ENCODE measurements at places on chromosomes 5 and 9.

GRCh38 chr5:117496801-117497200 lies 922.2 kb upstream of the SEMA6A start:
- DNase-seq, result no peak

GRCh38 chr5:139124774-139125520 lies 73.2 kb downstream of the SIL1 start:
- DNase-seq, result no peak

DNA sequence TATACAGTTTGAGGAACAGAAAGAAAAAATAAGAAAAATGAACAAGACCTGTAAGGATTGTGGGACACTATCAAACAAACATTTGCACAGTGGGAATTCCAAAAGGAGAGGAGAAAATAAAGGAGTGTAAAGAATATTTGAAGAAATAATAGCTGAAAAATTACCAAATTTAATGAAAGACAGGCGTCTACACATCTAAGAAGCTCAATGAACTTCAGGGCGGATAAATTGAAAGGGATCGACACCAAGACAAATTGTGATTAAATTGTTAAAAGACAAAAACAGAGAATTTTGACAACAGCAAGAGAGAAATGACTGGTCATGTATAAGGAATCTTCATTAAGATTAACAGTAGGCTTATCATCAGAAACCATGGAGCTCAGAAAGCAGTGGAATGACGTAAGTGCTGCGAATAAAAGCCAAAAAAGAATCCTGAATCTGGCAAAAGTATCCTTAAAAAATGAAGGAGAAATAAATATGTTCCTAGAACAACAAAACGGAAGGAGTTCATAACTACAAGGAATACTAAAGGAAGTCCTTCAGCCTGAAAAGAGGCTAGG lies 3.5 kb upstream of the SLC38A9 start:
- DNase-seq, result no peak

- no peak for DNase-seq
These were observed 601.0 kb downstream of the TLE1 start for GRCh38 chr9:81088341-81088740.

DNA sequence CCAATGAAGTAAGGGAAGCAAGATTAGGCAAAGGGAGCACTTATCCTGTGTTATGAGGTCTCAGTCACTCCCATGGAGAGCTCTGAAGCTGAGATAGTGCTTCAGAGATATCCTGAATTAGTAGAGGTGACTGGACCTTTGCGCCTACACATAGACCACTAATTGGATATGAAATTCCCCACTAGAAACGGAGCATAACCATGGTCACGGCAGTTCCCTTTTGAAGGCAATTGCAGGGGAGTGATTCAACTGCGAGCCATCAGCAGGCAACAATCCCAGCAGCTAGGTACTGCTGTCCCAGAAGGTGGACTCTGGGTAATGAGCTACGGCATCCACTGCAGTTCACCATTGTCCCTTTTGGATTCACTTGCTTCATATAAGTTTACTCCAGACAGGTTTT lies 267.7 kb upstream of the RASA1 start:
- DNase-seq, result no peak

- no peak for DNase-seq
These were observed 337.3 kb downstream of the SPATA31D1 start for GRCh38 chr9:82325907-82326306.

DNA sequence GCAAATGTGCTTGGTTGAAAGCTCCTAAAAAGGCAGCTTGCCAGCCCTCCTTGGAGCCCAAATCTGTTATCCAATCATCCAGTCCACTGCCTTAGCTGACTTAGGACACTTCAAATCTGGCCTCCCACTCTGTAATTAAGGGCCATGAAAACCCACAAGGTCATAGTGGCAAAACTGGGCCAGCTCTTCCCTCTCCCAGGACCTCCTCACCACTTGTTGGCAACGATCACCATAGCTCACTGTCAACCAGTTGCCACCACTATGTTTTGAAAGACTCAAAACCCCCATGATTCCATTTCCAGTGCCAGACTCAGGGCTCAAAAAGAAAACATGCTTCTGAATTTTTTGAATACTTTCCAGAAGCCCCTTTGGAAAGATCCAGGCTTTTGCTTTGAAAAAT lies 107.5 kb downstream of the NREP start:
- DNase-seq, result no peak

- no peak for DNase-seq
These were observed 5.6 kb upstream of the LCN2 start for GRCh38 chr9:128143525-128144238.

- DNase-seq, result no peak
These were observed 116.1 kb upstream of the FSTL4 start for GRCh38 chr5:133728475-133728874.

- no peak for DNase-seq
These were observed 44.8 kb upstream of the CYLC2 start for GRCh38 chr9:102950346-102950745.

DNA sequence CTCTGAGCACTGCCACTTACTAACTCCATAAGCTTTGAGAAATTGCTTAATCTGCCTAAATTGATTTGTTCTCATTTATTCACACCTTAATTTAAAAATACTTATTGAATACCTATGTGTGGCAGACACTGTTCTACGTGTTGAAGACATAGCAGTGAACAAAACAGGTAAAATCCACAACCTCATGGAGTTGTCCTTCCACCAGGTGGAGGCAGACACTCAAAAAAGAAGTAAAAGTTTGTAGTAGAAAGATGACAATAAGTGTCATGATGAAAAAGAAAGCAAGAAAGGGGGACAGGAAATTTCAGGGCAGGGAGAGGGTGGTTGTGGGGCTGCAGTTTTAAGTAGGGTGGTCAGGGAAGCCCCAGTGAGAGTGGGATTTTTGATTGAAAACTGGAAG lies 94.9 kb downstream of the SREK1 start:
- DNase-seq, result no peak

- no peak for DNase-seq
These were observed 37.3 kb downstream of the ERCC6L2 start for GRCh38 chr9:95912773-95913172.

DNA sequence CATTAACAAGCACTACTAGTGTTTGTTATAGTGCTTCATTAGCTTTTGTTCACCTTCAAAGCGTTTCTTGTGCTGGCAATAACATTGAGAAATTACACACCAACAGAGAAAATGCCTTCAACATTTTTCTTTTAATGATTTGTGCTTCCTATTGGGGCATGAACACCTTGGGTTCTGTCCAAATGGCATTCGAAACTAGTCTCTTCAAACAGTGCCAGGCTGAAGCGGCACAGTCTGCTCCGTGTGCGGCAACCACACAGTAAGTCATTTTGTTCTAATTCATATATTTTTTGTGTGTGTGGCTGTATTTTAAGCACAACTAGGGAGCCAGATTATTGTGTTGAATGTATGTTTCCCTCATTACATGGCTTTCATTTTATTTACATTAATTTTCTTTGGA lies 414.7 kb upstream of the SGCD start:
- DNase-seq, result no peak

Measured in activated CD4-positive, CD25-positive, alpha-beta regulatory T cell treated with anti-CD3 and anti-CD28 coated beads, Interleukin-2, amount 50 U/mL, for 16 hours (primary cell).